Stimulated activated CD8-positive, alpha-beta memory T cell treated with anti-CD3 and anti-CD28 coated beads, Interleukin-4, amount 100 ng/mL, for 1 hour (primary cell): ENCODE measurements at places on chromosomes 2 and 18.

DNA sequence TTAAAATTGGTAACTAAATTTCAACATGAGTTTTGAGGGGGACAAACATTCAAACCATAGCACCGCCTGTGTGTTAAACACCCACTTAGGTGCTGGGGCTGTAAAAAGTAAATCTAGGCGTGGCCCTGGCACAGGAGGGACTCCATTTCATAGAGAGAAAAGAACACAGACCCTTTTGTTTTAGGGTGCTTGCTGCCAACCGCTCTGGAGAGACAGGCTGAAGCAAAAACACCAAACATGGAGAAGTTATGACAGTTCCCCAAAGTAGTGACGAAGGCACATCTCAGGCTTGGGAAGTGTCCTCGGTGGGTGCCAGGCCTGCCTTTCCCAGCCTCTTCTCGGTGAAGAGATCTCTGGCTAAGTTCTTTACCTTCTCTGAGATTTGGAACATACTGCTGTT is 5.1 kb downstream of the ACTG2 start:
- DNase-seq: no peak

- no peak for DNase-seq
Measured at GRCh38 chr2:28327956-28328922, 64.4 kb upstream of the FOSL2 start.

DNA sequence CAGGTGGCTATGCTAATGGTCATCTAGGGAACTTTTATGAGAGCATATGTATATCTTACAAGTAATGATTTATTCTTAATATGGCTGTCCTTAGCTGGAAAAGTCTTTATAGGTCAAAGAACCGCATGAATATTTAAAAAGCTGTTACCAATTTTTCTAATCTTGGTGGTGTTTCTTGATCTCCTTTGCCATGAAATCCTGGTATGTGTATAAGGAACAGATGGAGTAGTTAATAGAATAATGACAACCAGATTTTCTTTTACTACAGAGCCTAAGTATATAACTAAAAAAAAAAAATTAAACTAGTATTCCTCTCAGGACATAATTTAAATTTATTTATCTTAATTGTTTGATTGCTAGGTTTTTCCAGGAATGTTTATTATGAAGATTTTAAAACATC is 74.5 kb downstream of the RHBDD1 start:
- no peak for DNase-seq

GRCh38 chr18:46466234-46467160 is 190.5 kb downstream of the LOXHD1 start:
- DNase-seq: no peak

DNA sequence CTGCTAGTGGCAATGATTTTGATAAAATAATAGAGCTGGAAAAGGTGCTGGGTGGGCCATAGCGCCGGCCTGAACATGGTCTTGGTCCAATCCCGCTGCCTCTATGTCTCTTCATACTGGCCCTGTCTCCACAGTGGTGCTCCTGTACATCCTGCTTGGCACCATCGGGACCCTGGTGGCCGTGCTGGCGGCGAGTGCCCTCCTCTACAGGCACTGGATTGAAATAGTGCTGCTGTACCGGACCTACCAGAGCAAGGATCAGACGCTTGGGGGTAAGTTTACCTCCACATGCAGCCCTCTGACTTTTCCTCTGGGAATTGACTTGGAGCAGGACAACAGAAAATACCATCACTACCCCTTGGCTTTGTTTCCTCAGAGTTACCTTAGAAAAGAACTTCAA is 24.0 kb downstream of the IL18RAP start:
- no peak for DNase-seq

GRCh38 chr2:112636605-112637288 is 9.0 kb upstream of the SLC20A1 start:
- no peak for DNase-seq

GRCh38 chr2:3465844-3466481 is 53.4 kb downstream of the ADI1 start:
- DNase-seq: no peak

DNA sequence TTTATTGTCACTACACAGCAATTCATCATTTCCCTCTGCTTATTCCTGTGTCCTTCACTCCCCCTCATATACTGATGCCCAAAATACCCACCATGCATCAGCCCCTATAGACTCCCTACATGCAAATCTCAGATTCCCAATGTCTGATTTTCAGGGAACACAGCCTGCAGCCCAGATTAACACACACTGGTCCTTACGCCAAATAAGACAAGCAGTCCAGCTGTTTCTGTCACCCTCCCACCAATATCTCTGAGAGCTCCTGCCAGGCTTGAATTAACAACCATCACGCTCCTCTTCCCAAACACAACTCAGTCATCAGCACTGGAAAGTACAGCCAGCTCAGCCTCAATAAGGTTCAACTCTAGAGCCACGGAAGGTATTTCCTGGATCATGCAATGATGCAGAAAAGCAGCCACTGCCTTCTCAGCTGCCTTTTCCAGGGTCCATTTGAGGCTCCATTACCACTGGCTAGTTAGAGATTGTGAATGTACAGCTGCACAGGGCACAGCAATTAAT is 39.0 kb upstream of the SLC35F5 start:
- no peak for DNase-seq

GRCh38 chr2:37262522-37262921 is 31.1 kb downstream of the NDUFAF7 start:
- DNase-seq: no peak

- no peak for DNase-seq
Measured at GRCh38 chr2:20196657-20197161, 28.2 kb downstream of the SDC1 start.

- no peak for DNase-seq
Measured at GRCh38 chr2:186533717-186534116, 47.7 kb downstream of the ZC3H15 start.

GRCh38 chr2:222320436-222321395 is 21.9 kb upstream of the PAX3 start:
- DNase-seq: no peak

- no peak for DNase-seq
Measured at GRCh38 chr18:74669136-74669798, 71.6 kb downstream of the ZNF407 start.

- DNase-seq: no peak
Measured at GRCh38 chr2:128090575-128090944, 440 bp upstream of the UGGT1 start.

DNA sequence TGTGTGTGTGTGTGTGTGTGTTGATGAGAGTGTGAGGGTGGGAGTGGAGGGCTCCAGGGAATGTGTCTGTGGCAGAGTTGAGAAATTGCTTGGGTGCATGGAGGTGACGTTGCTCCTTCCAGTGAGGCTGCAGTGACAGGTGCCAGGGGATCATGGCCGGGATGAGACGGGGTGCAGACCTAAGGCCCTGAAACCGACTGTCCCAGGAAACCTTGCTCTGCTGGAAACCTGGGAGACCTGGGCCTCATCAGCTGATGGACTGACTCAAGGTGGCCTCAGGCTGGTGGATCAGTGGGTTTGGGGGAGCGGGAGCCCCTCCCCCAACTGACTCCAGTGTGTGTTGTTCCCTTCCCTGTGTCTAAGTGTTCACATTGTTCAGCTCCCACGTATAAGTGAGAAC is 56.6 kb downstream of the INHBB start:
- DNase-seq: no peak

GRCh38 chr2:31020713-31021112 is 117.5 kb downstream of the GALNT14 start:
- DNase-seq: no peak

GRCh38 chr2:100682536-100682935 is 119.7 kb downstream of the PDCL3 start:
- no peak for DNase-seq

DNA sequence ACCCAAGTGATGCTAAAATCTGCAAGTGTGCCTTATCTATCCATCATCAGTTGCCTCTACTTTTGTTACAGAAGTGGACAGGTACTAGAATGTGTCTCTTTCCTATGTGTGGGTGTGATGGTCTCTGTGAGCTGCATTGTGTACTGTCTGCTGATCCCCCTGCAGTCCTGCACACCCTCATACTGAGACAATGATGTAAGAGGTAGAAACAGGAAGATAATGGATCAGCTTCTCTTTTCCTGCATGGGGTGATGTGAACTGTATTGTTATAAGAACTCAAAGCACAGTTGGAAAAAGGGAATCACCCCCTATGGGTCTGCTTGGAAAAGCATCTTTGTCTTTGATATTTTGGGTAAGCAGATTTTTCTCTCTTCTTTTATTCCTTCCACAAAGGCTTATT is 537.6 kb upstream of the CDH2 start:
- DNase-seq: no peak

- no peak for DNase-seq
Measured at GRCh38 chr2:75833386-75833785, 122.7 kb upstream of the GCFC2 start.

DNA sequence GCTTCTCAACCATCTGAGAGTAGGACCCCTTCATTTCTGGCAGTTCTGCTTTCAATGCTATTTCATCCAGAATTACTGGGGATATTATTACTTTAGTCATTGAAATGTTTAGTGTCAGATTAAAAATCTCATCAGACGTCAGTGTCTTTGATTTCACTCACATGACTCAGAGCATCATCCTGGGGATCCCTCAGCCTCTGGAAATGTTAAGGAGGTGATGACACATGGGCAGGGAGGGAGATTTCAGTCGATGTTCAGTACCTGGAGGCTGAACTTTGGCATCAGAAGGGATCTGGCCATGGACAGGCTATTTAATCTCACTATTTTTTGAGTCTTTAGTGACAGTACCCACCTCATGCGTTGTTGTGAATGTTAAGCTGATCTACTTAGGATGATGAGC is 39.1 kb downstream of the OSBPL6 start:
- DNase-seq: no peak

DNA sequence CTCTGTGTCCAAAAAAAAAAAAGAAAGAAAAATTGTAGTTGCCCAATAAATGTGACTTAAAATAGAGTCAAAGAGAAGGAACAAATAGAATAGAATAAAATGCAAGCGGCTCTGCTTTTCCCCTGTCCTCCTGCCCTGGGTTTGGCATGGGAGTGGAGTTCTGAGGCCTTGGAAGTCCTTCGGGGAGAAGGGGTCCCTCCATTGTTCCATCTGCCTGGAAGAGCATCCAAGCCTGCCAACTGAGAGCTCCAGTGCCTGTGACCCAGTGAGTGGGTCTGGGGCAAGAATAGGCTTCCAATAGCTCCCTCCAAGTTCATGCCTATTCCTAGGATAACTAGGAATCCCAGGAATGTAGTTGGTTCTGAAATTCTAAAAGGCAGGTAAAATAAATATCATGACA is 321.4 kb downstream of the MYCN start:
- no peak for DNase-seq

DNA sequence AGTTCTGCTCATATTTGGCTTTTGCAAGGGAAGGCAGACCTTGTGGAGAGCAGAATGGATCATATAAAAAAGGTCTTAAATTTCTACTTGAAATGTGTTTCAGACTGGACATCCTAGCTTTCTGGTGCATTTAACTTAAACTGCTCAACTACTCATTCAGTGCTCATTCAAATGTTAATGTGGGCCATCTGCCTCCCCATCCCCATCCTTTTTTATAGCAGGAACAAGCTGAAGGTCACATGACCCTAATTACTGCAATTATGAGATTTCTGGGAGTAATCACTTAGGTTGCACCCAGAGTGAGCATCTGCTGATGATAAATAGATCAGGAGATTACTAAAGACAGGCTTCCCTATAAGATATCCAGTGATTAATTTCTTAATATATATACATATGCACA is 96.1 kb downstream of the MAP2 start:
- no peak for DNase-seq

DNA sequence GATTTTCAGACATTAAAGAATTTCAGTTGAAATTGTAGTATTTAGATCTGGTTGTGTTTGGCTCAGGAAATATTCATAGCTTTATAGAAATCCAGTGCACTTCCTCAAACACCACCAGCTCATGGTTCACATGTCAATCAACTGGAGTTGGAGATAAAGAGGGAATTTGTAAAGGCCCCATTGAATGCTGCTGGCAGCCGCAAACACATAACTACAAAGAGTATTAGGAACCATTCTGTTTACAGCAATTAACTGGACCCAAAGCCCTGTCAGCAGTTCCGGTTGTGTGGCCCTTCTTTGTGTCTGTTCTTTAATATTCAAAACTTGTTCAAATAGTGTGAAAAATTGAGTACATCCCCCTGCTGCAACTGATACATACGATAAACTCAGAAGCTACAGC is 107.4 kb upstream of the LRRTM4 start:
- DNase-seq: no peak

DNA sequence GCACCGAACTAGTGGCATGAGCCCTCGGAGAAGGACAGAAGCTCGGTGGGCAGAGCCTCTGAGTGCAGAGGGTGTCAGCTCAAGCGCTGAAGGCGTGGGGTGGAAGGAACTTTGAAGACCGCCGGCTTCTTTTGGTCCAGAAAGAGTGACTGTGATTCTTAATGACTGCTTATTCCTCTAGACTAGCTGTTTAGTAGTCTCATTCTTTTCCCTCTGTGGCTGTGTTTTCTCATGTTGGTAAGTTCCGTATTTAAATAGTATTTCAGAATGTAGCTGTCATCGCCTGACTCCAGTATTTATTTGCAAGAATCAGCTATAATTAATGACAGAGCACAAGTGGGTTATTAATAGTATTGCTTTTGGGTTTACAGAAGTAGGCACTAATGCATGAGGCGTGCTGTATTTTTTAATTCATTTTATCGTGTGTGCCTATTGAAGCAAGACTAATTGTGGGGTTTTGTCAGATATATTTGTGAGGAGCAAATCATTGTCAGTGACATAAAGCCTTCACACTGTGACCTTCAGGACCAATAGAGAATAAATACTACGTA is 80.8 kb upstream of the NFATC1 start:
- no peak for DNase-seq

DNA sequence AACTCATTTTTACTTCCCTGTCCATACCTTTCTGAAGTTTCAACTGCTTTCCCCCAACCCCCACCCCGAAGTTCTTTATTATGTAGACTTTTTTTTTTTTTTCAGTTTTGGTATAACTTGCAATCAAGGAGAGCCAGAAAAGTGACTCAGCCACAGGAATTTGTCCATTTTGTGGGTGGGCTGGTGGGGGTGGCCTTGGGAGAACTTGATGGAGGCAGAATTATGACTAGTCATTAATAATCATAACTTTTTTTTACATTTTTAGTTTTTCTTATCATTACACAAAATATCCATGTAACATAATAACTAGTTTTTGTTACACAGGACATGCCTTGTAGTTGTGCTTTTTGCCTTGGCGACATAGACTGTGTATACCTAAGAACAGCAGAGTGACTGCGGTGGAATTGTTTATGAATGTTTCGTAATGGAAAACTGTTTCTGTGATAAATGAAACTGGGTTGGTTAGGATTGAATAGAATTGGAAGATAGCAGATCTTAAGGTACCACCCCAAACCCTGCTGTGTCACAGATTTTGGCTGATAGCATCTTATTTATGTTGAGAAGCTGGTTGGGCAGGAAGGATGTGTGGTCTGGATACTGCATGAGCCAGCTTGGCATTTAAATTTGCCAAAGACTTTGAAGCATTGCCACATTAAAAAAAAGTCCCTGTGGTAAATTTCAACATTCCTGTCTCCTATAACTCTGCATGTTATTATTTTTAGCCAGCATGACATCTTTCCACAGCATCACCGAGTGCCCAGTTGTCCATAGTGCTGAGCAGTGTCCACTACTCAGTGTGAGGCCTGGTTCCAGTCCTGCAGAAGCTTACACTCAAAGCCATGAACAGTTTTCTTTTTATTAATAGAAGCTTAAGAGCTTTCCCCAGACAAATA is 30.7 kb downstream of the LYPD6B start:
- DNase-seq: no peak
